ENCODE measurements at places on chromosomes 16 and 17.

DNA sequence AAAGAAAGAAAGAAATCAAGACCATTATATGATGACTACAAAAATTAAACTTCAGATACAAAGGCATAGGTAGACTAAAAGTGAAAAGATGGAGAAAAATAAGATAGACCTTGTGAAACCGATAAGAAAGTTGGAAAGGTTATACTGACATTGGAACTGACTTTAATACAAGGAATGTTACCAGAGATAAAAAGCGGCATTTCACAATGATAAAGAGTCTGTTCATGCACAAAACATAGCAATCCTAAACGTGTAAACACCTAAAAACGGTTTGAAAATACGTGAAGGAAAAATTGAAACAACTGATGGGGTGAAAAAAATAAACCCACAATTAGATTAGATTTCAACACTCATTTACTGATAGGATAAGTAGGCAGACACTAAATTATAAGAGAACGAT, 9.6 kb upstream of the ERN1 start:
- no peak for DNase-seq

DNA sequence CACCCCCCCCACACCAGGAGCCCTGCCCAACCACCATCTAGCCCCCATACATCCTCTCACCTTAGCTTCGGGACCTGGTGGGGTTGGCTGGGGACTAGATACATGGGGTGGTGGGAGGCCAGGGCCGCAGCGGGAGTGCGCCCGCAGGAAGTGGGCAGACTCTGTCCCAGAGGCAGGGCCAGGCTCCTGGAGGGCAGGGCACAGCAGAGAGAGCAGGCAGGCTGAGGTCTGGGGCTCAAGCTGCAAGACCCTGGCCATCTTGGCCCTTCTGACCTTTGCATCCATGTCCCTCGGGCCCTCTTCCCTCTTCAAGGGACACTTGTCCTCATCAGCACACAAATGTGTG, 2.7 kb downstream of the ENKD1 start:
- no peak for DNase-seq

DNA sequence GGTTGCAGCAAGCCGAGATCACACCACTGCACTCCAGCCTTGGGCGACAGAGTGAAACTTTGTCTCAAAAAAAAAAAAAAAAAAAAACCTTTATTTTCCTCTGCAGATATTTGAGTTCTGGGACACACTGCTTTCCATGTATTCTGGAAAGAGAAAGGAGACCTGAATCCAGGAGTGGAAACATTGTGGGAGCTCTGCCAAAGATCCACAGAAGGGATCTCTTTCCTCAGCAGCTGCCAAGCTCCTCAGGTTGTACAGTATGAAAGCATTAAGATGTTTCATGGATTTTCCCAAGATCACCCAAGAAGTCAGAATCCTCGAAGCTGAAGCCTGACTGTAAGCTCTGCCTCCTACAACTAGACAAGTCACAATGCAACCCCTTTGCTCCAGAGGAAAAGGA, 13.5 kb downstream of the NPRL3 start:
- DNase-seq, result no peak

DNA sequence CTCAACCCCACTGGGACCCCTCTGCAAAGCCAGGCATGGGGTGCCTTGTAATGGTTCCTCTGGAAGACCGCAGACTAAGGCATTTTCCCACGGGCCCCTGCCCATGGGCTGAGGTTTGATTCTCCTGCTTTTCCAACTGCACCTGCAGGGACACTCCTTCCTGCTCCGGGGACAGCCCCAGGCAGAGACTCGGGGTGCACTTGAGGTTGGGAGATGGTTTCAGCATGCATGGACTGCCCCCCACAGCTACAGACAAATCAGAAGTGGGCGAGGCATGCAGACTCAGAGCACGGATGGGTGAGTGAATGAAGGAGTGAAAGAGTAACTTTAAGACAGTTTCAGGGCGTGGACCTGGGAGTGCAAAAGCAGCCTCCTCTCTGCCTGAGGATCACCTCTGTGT, 87.9 kb upstream of the RPL38 start:
- no peak for DNase-seq

- no peak for DNase-seq
Measured at GRCh38 chr16:82013139-82013538, 1.9 kb upstream of the SDR42E1 start.

- DNase-seq, result no peak
Measured at GRCh38 chr17:16215002-16215272, 397 bp downstream of the NCOR1 start.

DNA sequence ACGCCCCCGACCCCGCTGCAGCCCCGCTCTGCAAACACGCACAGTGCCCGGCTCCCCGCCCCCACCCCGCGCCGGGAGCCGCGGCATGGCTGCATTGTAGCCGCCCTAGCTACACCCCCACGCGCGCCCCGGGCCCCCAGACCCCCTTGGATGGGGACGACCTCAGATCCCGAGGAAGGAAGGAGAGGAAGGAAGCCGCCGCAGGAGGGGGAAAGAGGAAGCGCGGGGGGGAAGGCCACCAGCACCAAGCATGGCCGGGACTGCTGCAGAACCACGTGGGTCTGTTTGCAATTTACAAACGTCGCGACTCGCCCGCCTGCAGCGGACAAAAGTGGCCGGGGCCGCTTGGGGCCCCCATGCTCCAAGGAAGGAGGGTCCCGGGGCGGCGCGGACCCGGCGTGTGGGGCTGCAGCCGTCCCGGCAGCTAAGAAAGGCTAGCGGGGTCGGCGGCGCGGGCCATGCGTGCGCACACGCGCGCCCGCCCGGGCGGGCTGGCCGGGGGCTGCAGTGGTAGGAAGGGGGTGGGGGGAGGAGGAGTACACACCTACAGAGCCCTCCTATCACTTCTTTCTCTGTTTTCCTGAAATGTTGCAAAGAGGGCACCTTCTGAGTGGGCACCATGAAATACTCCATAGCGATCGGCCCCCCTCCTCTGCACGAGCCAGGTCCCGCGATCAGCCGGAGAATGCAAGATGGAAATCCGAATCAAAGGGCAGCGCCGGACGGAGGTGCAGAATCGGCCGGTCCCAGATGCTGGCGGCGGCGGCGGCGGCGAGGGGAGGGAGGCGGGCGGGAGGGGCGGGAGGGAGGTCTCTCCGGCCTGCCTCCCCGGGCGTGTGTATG, 488 bp downstream of the TFAP4 start:
- DNase-seq, result no peak

DNA sequence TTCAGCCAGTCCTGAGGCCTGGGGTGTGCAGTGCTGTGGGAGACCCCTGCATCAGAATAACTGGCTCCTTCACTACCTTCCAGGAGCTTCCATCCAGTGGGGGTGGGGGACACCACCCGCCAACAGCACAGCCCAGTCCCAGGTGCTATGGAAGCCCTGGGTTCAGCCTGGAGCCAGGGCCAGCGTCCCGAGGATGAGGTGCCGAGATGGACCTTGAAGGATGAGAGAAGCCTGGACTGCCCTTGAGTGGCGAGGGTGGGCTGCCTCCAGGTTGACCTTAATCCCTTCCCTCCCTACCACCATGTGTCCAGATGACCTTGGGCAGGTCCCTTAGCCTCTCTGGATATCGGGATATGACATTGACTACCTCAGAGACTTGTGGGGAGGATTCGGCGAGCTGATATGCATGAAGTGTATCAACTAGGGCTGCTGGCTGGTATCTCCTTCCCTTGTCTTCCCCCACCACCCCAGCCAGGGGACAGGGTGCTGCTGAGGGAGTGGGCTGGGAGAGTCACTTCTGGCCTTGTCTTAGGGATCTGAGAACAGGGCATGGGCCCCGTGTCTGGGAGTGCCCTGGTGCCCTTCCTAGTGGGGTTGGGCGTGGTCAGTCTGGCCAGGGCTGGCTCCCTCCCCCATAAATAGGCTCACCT, 14.2 kb upstream of the LASP1NB start:
- no peak for DNase-seq

DNA sequence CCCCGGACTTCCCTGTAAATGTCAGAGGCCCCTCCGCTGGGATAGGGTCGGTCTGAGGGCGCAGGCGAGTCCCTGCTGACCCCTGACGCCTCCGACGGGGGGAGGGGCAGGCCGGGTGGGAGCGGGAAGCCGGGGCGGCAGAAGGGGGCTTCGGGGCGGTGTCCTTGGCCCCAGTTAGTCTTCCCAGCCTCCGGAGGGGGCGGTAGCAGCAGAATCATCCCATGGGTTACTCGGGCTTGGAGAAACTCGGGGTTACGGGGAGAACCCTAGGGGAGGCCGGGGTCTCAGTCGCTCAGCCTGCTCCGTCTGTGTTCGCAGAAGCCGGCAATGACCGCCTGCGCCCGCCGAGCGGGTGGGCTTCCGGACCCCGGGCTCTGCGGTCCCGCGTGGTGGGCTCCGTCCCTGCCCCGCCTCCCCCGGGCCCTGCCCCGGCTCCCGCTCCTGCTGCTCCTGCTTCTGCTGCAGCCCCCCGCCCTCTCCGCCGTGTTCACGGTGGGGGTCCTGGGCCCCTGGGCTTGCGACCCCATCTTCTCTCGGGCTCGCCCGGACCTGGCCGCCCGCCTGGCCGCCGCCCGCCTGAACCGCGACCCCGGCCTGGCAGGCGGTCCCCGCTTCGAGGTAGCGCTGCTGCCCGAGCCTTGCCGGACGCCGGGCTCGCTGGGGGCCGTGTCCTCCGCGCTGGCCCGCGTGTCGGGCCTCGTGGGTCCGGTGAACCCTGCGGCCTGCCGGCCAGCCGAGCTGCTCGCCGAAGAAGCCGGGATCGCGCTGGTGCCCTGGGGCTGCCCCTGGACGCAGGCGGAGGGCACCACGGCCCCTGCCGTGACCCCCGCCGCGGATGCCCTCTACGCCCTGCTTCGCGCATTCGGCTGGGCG, 542 bp downstream of the GUCY2D start:
- DNase-seq, result no peak

DNA sequence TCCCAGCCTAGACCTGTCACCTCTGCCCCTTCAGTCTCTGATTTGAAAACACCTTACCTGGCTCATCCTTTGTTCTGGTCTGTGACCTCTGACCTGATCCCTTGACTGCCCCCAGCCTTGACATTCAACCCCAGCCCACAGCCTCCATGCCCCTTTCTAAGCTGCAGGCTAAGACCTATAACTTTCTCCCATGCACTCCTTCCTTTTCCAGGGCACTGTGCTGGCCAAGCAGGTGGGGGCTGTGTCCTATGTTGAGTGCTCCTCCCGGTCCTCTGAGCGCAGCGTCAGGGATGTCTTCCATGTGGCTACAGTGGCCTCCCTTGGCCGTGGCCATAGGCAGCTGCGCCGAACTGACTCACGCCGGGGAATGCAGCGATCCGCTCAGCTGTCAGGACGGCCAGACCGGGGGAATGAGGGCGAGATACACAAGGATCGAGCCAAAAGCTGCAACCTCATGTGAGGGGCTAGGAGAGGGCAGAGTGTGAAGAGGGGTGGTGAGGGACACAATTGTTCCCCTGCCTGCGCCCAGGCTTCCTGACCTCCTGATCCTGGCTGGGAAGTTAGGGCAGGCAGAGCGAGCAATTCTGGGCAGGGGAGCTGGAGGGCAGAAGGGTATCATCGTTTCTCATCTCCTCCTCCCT, 3.3 kb downstream of the RND2 start:
- DNase-seq, result no peak

DNA sequence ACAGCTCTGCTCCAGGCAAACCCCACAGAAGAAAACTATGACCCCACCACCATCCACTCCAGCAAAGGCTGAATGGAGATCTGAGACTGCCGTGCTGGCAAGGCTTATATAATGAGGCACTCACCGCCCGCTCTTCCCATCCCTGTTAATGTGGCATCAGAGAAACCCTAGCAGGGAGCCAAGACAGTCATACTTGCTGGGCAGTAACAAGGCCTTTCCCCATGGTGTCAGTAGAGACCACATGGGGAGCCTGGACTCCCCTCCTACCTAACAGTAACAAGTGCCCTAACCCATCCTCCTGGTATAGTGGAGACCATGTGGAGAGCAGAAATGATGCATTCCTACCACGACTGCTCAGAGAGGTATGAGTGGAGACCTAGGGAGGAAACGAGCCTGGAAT, 235.2 kb downstream of the C16orf78 start:
- DNase-seq, result peak; percentile 12

- DNase-seq, result no peak
Measured at GRCh38 chr16:85650135-85650843, 37.2 kb downstream of the GSE1 start.

DNA sequence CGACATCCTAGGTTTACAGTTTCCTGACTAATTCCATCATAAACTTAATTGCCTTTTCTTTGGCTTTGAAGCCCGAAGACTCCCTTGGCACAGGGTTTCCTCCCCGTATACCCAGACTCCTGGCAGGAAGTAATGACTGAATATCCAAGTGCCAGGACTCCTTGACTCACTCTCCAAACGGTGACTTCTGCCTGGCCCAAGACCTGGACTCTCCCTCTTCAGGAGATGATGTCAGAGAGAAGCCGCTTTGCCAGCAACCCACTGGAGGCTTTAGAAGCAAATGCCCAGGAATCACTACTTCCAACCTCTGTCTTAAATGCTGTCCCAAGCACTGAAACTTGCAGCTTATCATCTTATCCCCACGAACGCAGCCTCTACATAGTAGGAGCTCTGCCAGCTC, 146.5 kb downstream of the RGS9 start:
- DNase-seq, result no peak

DNA sequence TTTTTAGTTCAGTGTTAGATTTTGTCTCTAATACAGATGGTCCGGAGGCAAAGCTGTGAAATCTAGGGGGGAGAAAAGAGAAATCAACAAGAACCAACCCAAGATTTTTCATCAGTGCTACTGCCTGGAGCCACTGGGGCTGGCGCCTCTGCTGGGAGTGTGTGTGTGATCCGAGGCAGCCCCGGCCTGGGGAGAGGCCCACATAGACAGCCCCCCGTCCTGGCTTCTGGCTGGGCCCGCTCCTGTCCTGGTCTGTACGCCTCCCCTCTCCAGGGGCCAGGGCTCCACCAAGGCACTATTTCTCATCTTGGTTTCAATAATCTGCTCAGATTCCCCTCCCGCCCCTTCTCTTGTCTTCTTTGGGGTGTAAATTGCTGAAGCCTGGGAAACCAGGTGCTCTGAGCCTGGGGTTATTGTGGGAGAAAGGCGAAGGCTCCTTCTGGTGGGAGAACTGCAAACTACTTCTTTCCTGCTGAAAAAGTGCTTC, 7.8 kb downstream of the BAHCC1 start:
- DNase-seq, result no peak

- DNase-seq, result no peak
Measured at GRCh38 chr16:82639666-82640336, 13.0 kb downstream of the CDH13 start.

- peak; percentile 16 for DNase-seq
Measured at GRCh38 chr17:28763804-28764266, 20.0 kb downstream of the TRAF4 start.

DNA sequence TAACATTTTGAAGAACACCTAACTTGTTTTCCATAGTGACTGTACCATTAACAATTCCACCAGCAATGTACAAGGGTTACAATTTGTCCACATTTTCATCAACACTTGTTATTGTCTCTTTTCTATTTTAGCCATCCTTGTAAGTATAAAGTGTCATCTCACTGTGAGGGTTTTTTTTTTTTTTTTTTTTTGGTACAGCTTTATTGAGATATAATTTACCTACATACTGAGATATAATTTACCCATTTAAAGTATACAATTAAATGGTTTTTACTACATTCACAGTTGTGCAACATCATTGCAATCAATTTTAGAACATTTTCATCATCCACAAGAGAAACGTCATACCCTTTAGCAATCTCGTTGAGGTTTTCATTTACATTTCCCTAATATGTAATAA, 17.9 kb upstream of the TMIGD1 start:
- no peak for DNase-seq

GRCh38 chr17:17682293-17682736, 1.1 kb downstream of the RAI1 start:
- no peak for DNase-seq

GRCh38 chr16:28990375-28991040, 5.7 kb downstream of the LAT start:
- no peak for DNase-seq
